ENCODE measurements at places on chromosomes 12 and 14.

DNA sequence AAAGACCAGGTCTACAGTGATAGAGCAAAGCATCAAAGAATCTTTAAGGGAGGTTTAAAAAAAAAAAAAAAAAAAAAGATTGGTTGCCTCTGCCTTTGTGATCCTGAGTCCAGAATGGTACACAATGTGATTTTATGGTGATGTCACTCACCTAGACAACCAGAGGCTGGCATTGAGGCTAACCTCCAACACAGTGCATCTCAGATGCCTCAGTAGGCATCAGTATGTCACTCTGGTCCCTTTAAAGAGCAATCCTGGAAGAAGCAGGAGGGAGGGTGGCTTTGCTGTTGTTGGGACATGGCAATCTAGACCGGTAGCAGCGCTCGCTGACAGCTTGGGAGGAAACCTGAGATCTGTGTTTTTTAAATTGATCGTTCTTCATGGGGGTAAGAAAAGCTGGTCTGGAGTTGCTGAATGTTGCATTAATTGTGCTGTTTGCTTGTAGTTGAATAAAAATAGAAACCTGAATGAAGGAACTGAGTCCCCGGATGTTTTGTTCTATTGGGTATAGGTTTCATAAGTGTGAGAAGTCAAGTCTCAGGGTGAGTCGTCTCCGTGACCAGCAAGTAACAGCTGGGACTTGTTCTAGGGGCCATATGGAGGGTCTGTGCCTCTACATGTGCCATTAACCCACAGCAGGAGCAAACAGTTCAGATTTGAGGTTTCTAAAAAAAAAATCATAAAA, 9.3 kb downstream of the PEBP1 start:
- no peak for DNase-seq

DNA sequence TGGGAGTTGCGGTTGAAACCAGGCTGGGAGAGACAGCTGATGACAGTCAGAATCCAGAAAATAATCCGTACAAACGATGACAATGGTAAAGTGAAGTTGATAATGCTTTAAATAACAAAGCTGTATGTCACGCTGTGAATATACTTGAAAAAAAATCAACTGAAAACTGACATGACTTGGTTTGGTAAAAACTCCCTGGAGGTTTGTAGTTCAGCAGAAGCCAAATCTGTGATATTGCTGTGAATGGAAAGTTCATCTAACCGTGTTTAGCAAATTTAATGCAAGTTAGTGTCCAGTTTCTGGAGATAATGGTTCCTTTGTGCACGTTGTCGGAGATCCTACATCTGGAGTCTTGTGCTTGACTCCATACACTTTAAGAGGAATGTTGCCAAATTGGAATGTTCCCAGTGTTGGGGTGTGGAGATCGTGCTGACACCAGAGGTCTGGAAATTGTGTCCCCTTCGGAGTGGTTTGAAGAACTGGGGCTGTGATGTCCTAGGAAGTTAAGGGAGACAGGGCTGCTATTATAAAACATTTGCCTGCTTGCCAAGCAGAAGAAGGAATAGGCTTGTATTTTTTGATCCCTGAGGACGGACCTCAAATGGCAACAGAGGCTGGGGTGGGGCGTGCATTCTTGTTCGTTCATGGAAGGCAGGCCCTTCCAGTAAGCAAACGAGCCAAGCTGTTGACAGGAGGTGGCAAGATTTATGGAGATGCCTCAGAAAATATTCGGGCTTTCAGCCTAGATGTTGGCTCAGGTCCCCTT, 30.6 kb downstream of the PPFIBP1 start:
- no peak for DNase-seq

GRCh38 chr14:22887990-22888378, 5.0 kb downstream of the REM2 start:
- peak; percentile 55 for DNase-seq

DNA sequence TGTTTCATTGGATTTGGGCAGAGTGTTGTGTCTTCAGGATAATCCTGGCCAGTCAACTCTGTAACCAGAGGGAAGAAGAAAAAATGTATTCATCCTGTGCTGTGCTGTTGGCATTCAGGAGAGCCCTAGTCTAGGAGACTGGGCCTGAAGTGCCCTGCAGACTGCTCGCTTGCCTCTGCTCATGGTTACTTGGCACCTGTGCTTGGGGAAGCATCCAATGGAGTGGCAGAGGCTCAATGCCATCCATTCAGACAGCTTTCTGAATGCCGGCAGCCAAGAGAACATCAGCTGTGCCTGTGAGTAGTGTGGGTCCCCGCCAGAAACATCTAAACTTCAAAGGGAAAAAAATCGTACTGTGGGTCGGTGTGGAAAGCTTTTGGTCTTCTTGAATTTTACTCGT, 124.2 kb downstream of the SRGAP1 start:
- no peak for DNase-seq

DNA sequence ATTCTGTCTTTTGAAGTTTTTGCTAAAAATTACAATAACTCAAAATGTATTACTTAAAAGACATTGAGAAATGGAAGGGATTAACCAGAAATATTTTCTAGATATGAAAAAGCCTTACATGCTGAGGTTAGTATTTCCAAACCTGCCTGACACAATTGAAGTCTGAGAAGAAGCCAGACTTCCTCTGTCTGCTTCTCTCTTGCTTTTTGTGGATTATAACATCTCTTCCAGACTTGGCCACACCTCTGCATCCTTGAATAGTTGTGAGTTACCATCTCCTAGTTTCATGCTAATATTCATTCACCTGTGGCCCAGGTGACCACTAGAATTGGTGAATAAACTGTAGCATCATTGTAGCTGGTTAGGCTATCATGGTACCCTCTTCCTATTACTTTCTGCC, 497.6 kb downstream of the SLC16A7 start:
- no peak for DNase-seq

DNA sequence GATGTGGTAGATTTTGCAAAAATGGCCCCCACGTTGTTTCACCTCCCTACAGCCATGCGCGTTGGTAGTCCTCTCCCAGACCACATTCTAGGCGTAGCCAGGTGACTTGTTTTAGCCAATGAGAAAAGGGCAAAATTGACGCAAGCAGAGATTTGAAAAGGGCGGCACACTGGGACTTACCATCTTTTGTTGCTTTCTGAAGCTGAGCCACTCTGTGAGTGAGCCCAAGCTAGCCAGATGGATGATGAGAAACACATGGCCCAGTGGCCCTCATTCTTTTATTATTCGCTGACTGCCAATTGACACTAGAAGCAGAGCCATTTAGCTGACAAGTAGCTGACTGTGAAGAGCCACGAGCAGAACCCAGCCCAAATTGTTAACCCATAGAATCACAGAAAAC, 142.0 kb upstream of the GZMB start:
- no peak for DNase-seq

- DNase-seq, result no peak
Observed at GRCh38 chr12:109197327-109197726, 80.9 kb downstream of the ACACB start.

DNA sequence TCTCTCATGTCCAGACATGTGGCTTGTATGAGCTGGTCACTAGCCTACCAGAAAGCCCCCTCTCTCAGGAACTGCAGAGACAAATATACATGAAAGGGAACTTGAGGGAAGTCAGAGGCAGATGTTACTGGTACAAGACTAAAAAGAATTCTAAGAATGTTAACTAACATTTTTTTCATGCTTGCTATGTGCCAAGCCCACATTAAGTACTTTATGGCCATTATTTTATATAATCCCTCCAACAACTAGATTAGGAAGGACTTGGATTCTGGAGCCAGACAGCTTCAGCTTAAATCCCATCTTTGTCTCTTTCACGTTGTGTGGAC, 24.6 kb downstream of the TTC9 start:
- no peak for DNase-seq

DNA sequence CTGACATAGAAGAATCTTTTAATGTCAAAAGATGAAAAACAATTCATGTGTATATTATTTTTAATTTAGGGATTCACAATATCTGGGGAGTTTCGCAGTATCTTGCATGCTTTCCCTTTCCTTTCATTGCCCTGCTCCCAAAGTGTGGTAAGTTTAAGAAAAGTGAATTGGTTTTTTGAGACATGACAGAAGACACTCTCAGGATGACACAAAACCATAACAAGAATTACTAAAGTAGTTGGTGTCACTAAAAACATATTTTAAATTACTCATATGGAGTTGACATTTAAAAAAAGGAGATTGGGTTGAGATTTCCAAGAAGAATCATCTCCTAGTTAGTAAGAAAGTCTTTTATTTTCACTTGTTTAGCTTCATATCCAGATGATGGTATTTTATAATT, 5.1 kb upstream of the PCNX1 start:
- no peak for DNase-seq

- no peak for DNase-seq
Observed at GRCh38 chr12:126464153-126464552, 1398.9 kb downstream of the AACS start.

- DNase-seq, result no peak
Observed at GRCh38 chr12:7832059-7832696, 40.5 kb downstream of the SLC2A14 start.

- no peak for DNase-seq
Observed at GRCh38 chr14:64700894-64701293, 3.3 kb upstream of the PLEKHG3 start.

DNA sequence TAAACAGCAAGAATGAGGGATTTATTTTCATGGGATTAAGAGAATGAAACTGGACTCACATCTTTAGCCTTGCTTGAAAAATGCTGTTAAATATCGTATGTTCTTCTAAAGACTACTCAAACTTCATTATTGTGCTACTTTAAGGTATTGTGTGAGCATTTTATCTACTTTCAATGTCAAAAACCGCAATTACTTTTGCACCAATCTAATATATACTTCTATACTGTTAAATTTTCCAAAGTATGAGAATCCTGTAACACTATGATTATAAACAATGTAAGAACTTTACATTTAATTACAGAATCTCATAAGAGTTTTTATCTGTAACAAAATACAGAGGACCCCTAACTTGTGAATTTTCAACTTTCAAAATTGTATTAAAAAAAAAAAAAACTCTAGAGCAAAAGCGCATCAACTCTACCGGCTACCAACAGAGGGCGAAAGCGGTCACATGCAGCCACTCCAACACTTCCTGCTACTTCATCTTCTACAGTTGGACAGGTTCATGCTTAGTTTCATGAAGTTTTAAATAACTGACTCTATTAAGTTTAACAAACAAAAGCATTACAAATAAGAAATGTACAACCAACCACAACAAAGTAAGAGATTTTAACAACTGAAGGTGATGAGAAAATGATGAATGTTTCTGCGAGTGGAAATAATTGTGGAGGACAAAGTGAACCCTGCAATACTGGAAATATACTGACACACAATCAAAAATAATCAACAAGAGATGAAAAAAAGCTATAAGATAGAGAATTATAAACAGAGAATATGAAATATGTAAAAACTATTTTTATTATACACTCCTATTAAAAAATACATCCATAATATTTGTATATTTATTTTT, 210.9 kb downstream of the MED13L start:
- peak; percentile 18 for DNase-seq

GRCh38 chr12:59398164-59398563, 197.7 kb upstream of the SLC16A7 start:
- no peak for DNase-seq

GRCh38 chr14:55752580-55753390, 172.8 kb downstream of the KTN1 start:
- no peak for DNase-seq

Measured in stimulated activated CD4-positive, alpha-beta T cell treated with anti-CD3 and anti-CD28 coated beads, TNF-alpha, amount 100 ng/mL, for 1 hour (primary cell).